Colonic mucosa (tissue), 4 donors: ENCODE measurements at places on chromosomes 11 and 22. TPM values are rescaled to one million over a fixed set of nuclear protein-coding genes. Genes with fewer than 3 reads are reported as not detected.

DNA sequence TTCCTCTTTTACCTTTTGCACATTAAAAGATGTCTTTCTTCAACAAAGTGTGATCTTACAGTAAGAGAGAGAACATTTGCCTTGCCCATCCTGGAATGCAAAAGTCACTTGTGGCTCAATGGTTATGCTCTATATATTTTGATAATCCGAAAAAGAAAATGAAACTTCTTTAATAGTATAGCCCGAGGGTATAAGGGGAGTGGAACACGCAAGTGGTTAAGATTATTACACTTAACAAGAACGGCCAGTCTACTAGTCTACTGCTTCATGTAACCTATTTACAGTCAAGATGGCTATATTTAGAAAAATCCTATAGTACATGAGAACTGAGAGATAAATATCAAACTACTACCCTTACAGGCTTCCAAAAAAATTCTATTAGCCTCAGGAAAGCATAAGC is 86.1 kb downstream of the CADM1 start:
- no peaks in the 10 kb centered on the region for H3K36me3 ChIP-seq
- H3K4me1 ChIP-seq = no peaks in the 10 kb centered on the region
- no peak overlapping the region for H3K4me3 ChIP-seq
- peaks cover 15% of the 10 kb centered on the region for H3K27me3 ChIP-seq
- no peak for DNase-seq

Gene MRGPRE
- total RNA-seq = not detected

DNA sequence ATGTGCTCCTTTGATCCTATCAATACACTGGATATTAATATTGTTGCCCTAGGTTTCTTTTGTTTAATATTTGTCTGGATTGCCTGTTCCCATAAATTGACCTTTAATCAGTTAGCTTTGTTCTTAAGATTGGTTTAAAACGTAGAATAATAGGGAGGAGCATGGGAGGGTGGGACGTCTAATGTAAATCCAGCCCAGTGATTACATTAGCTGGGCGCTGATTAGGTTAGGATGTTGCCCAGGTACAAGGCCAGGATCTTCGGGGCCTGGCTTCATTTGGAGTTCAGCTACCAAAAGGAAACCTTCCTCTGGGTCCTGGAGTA is at the start of gene SRSF8:
SRSF8 (plus strand) TSS at position 204 of the 323 bp plus-strand sequence. CDS start 308 bp downstream, outside the sequence.
- no peaks in the 10 kb centered on the region for H3K36me3 ChIP-seq
- peak within 1 kb of the TSS; percentile 79 for H3K4me3 ChIP-seq
- H3K27me3 ChIP-seq = no peaks in the 10 kb centered on the region
- DNase-seq = no peak
- H3K4me1 ChIP-seq = peaks cover 10% of the 10 kb centered on the region
- peak within 1 kb of the TSS; percentile 98 for H3K27ac ChIP-seq

Gene KIF18A
- total RNA-seq = 4.1 TPM

- DNase-seq = no peak
- H3K4me1 ChIP-seq = no peaks in the 10 kb centered on the region
- H3K36me3 ChIP-seq = no peaks in the 10 kb centered on the region
- H3K4me3 ChIP-seq = no peak overlapping the region
- H3K27ac ChIP-seq = no peak overlapping the region
These were observed 77.2 kb upstream of the UBASH3B start for GRCh38 chr11:122578171-122578825.

DNA sequence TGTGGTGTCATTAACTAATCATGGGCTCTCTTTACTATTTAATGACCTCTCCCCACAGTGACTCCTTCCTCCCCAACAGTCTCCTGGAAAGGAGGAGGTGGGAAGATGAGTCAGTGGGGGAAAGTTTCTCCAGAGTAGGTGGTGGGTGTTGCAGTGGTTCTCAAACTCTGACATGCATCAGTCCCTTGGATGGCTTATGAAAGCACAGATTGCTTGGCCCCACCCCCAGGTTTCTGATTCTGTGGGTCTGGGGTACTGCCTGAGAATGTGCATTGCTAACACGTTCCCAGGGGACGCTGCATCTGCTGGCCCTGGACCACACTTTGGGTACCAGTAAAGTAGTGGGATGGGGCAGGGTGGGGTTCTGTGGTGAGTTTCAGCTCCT is 9.8 kb downstream of the CD82 start:
- H3K27ac ChIP-seq = no peak overlapping the region
- H3K36me3 ChIP-seq = no peaks in the 10 kb centered on the region
- no peak for DNase-seq
- no peaks in the 10 kb centered on the region for H3K27me3 ChIP-seq

DNA sequence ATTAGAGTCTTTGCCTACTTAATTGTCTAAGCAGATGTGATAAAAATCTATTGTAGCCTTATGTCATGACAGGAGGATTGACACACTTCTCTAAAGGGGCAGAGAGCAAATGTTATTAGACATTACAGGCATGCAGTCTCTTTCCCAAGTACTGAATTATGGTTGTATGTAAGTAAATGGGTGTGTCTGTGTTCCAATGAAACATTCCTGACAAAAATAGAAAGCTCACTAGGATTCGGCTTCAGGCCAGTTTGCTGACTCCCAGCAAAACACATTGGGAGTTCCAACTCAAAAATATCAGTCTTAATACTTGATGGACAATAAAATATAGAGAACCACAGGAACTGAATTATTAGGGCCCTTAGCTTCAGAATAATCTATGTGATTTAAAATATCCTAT is 1480.4 kb downstream of the FAM181B start:
- H3K27ac ChIP-seq = no peak overlapping the region
- no peak overlapping the region for H3K4me3 ChIP-seq
- DNase-seq = no peak
- H3K36me3 ChIP-seq = no peaks in the 10 kb centered on the region
- H3K27me3 ChIP-seq = no peaks in the 10 kb centered on the region

Gene C11orf21
- total RNA-seq = 0.52 TPM

DNA sequence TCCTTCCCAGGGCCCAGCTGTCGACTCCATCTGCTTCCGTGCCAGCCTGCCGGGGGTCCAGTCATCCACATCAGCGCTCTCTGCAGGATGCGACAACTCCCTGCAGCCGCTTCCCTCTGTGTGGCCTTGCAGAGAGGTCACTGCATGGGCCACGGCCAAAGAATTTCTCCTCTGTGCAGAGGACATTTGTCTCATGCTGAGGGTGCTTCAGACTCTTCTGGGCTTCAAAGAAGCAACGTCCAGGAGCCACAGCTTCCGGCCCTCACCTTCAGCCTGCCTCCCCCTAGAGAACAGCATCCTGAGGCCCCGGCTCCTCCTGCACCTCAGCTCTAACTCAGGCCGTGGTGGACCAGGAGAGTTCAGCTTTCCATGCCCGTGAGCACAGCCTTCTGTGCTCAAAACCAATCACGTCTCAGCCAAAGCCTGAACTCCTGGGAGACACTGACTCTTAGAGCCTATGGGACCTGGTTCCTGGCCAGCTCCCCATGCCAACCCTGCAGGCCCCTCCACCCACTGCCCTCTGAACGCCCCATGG is 258.9 kb downstream of the BRD1 start:
- H3K27ac ChIP-seq = no peak overlapping the region
- no peak overlapping the region for H3K4me3 ChIP-seq
- no peak for DNase-seq
- no peaks in the 10 kb centered on the region for H3K27me3 ChIP-seq
- H3K36me3 ChIP-seq = no peaks in the 10 kb centered on the region

GRCh38 chr11:133819746-133820315 is 25.5 kb downstream of the SPATA19 start:
- DNase-seq = no peak
- no peaks in the 10 kb centered on the region for H3K27me3 ChIP-seq
- no peak overlapping the region for H3K27ac ChIP-seq
- no peaks in the 10 kb centered on the region for H3K4me1 ChIP-seq
- H3K36me3 ChIP-seq = no peaks in the 10 kb centered on the region

- H3K4me1 ChIP-seq = no peaks in the 10 kb centered on the region
- no peaks in the 10 kb centered on the region for H3K27me3 ChIP-seq
- H3K27ac ChIP-seq = no peak overlapping the region
- DNase-seq = no peak
These were observed 84.8 kb upstream of the SHANK2 start for GRCh38 chr11:71336996-71337754.
